AG04450 (cell line): ENCODE measurements at places on chromosomes 11 and 22.

DNA sequence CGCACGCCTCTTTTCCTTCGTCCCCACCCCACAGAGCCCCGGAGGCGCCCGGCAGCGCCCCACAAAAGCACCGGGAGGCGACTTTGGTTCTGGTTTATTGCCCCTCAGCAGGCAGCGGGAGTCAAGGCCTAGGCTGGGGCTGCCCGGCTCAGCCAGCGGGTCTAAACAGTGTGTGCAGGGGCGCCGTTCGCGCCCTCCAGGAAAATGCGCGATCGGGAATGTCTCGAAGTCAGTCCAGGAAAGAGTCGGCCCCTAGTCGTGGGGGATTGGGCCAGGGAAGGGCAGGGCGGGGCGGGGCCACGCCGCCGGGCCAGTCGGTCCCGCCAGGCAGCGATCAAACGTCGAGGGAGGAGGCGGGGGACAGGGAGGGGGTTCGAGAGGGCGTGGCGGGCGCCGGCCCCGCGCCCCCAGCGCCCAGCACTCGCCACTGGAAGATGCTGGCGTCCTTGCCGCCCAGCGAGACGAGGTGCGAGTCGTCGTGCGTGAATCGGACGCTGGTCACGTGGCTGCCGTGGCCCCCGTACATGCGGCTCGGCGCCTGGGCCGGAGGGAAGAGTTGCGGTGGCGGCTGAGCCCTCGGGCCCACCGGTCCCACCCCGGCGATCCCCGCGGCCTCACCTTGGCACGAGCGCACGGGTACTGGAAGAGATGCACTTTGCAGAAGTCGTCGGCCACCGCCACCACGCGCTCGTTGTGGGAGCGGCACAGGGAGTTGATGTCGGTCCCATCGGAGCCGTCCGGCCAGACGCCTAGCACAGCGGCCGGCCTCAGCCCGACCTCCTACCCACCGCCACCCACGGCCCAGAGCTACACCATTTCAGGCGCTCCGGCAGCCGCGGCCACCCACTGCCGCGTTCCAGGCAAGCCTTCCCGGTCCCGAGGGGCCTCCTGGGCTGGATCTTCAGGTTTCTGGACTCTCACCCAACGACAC is 741 bp upstream of the MTA2 start:
- DNase-seq, result no peak

DNA sequence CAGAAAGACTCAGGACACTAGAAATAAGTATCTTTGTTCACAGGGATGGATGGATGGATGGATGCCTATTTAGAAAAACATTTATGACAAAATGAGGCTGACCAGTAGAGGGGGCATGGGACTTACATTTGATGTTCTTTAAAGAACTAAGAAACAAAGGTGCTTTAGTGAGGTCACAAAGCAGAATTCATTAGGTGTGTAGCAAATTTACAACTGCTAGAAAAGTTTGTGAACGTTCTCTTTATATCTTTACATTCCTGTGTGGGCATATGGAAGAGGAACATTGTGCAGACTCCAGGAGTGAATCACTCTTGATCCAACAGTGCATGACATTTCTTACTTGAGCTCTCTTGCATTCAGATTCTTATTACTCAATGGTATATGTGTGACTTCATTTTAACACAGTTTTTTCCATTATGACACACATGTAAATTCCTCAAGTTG is 15.8 kb upstream of the SIK2 start:
- no peak for DNase-seq

- DNase-seq, result no peak
Observed at GRCh38 chr11:35848616-35849015, 95.2 kb upstream of the LDLRAD3 start.

- DNase-seq, result no peak
Observed at GRCh38 chr11:121451178-121451985, 732 bp upstream of the SORL1 start.

GRCh38 chr11:124724979-124725718 is 14.6 kb upstream of the NRGN start:
- DNase-seq, result no peak

- no peak for DNase-seq
Observed at GRCh38 chr22:38863531-38864131, 8.4 kb downstream of the CBX6 start.

- DNase-seq, result no peak
Observed at GRCh38 chr11:121144723-121145122, 43.7 kb downstream of the TECTA start.

DNA sequence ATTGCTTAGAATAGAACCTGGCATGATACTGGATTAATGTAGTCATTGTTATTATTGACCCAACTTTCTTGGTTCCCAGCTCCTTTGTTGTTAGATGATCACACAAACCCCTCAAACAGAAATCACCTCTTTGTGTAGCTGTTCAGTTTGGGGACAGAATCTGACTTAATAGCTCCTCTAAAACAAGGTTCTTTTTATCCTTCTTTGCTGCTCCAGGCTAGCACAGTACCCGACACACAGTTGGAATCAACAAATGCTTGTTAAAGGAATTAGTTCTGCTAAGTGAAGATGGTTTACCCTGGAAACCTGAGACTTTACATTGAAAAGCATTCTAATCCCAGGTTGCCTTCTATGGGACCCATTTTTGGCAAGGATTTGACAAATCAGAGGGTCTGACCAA is 43.9 kb downstream of the GAB2 start:
- DNase-seq, result no peak

DNA sequence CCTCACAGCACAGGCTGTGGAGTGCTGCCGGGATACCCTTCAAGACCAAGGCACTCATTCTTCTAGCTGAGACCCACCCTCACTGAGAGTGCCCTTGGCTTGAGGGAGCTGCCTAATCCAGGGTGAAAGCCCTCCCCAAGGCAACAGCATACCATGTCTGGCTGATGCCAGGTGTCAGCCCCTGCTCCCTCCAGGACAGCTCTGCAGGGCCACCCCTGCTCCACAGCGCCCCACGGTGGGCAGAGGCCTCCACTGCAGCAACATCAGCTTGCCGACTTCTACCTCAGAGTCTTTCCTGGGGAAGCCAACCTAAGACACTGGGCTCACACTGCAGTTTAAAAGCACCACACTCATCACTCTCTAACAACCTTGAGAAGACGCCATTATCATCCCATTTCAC is 29.0 kb downstream of the TTLL1 start:
- DNase-seq, result no peak

DNA sequence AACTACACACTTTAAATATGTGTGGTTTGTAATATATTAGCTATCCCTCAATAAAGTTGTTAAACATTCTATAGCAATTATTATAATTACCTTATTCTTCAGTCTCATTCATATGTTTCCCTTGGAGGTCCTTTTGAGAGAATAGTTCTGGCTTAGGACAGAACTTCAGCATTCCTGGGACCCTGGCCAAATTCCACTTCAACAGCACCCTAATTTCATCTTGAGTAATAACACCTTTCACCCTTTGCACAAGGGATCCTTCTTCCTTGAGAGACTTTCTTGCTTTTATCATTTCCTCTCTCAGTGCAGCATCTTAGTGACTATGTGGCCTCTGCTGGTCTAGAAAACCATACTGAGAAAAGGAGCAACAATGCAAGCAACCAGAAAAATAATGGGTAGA is 255.9 kb downstream of the C11orf87 start:
- DNase-seq, result no peak

GRCh38 chr11:25958045-25958444 is 373.9 kb upstream of the ANO3 start:
- no peak for DNase-seq

GRCh38 chr22:40808018-40808841 is 10.9 kb downstream of the SLC25A17 start:
- no peak for DNase-seq

- no peak for DNase-seq
Observed at GRCh38 chr22:26857169-26857568, 199.8 kb downstream of the MIAT start.
